ENCODE measurements at places on chromosomes 1 and 21. TPM values are rescaled to one million over a fixed set of nuclear protein-coding genes. Genes with fewer than 3 reads are reported as not detected.

- DNase-seq = no peak
These were observed 48.5 kb downstream of the SCCPDH start for GRCh38 chr1:246772686-246773085.

- no peak for DNase-seq
These were observed 94.8 kb downstream of the DSCAM start for GRCh38 chr21:40752125-40752524.

GRCh38 chr1:64733581-64734286, 11.1 kb upstream of the RAVER2 start:
- DNase-seq = peak; percentile 41

DNA sequence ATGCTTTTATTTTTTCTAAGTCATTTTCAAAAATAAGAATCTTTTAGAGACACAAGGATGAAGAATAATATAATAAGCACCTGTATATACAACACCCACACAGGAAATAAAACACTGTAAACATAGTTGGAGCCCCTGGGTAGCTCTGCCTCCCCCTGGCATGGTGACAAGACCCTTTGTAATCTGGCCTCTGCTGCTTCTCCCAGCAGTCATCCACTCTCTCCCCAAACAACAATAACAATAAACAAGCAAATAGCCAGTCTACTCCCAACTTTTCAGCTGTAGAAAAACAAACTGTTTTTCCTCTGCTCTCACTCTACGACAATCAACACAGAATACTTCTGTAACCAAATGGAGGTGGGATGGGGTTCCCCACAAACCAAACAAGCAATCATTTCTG, 110.1 kb downstream of the CSMD2 start:
- no peak for DNase-seq

GRCh38 chr21:42652527-42653230, 742 bp upstream of the PDE9A start:
- DNase-seq = peak; percentile 49

GRCh38 chr1:43066578-43066977, 105.5 kb downstream of the EBNA1BP2 start:
- no peak for DNase-seq

DNA sequence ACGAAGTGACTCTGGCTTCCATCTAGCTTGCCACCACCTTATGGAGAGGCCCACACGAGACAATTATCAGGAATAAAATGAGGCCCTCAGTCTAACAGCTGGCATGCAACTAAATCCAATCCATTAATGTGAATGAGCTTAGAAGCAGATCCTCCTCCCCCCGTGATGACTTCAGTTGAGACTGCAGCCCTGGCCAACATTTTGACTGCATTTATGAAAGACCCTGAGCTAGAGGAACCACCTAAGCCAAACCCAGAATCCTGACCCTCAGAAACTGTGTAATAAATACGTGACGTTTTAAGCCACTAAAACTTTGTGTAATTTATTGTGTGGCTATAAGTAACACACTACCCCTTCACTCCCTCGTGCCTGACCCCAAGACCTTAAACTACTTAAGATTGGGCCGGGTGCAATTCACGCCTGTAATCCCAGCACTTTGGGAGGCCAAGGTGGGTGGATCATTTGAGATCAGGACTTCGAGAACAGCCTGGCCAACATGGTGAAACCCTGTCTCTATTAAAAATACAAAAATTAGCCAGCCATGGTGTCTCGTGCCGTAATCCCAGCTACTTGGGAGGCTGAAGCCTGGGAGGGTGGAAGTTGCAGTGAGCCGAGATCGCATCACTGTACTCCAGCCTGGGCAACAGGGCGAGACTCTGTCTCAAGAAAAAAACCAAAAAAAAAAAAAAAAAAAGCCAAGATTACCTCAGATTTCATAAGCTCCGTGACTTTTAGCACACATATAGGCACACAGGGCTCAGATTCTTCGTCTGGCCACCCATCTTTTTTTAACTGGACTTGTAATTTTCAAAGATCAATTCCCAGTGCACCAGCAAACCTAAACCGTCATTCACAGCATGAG, 72.5 kb downstream of the ENAH start:
- DNase-seq = no peak

- DNase-seq = no peak
These were observed 29.9 kb downstream of the EPHA8 start for GRCh38 chr1:22592919-22593790.

DNA sequence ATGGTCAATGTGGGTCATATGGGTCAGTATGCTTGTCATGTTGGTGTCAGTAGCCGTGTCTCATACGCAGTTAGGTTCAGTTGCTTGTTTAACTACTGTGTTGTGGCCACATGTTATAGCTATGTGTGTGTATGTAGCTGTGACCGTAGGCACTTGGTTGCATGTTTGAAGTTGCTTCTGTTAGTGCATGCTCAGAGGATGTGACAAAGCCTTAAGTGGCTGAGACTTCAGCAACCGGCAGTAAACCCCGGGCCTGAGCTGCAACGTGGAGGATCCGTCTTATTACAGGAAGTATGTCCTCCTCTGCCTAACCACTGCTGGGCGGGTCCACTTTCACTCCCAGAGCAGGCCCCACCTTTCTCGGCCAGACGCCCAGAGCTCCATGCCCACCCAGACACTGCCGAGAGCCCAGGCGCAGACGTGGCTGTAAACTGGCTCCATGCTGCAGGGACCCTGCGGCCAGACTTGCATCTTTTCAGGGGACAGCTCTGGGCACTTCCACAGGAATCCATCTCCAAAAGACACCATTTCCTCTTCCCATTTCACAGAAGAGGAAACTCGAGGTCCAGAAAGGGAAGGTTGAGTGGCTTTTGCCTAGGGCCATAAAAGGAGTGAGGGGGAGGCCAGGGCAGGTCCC, 2.2 kb downstream of the TCEA3 start:
- peak; percentile 39 for DNase-seq

GRCh38 chr1:31674626-31675025, 29.2 kb downstream of the COL16A1 start:
- no peak for DNase-seq

GRCh38 chr1:118157506-118157905, 27.5 kb downstream of the SPAG17 start:
- DNase-seq = no peak

- no peak for DNase-seq
These were observed 250.2 kb downstream of the KIF26B start for GRCh38 chr1:245404952-245405351.

GRCh38 chr1:93559045-93559444, 111.1 kb downstream of the FNBP1L start:
- no peak for DNase-seq

DNA sequence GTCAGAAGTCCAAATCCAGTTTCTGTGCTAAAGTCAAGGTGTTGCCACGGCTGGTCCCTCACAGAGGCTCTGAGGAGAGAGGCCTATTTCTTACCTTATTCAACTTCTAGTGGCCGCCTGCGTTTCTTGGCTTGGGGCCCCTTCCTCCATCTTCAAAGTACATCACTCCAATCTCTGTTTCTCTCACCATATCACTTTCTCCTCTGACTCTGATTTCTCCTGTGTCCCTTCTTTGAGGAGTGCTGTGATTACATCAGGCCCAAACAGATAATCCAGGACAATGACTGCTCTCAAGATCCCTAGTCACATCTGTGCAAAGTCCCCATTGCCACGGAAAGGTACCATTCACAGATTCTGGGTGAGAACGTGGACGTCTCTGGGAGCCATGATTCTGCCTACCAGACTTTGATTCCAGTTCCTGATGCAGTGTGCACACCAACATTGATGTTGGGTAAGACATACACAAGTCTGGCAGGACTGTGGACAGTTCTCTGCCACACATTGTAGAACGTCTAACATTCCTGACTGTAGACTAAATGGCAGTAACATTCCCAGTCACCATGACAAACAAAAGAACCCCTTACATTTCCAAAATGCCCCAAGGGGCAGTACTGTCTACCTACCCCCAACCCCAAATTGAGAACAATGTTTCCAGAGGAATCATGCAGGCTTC, 43.0 kb upstream of the ITPKB start:
- no peak for DNase-seq

DNA sequence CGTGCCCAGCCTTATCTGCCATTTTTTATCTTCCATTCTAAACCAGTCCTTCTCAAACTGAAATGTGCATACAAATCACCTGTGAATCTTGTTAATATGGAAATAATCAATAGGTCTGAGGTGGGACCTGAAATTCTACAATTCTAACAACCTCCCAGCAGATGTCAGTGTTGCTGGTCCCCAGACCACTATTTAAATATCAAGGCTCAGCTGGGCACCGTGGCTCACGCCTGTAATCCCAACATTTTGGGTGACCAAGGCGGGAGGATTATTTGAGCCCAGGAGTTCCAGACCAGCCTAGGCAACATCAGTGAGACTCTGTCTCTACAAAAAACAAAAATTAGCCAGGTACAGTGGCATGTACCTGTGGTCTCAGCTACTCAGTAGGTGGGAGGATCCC, 4.1 kb downstream of the UQCRHL start:
- DNase-seq = no peak

DNA sequence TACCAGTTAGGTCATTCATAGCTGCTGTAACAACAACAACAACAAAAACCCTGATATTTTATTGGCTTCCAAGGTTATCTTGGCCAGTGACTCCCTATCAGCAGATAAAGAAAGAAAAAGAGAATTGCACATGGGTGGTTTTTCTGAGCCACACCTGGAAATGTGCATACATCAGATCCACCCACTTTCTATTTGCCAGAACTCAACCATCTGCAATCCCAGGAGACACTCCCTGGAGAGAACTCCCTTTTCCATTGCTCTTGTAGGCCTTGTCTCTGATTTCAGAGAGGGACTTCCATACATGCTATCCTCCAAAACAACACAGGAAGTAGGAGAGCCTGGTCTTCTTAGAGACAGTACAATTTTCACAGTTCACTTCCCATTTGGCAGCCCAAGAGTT, 74.9 kb upstream of the ZC3H11B start:
- no peak for DNase-seq

DNA sequence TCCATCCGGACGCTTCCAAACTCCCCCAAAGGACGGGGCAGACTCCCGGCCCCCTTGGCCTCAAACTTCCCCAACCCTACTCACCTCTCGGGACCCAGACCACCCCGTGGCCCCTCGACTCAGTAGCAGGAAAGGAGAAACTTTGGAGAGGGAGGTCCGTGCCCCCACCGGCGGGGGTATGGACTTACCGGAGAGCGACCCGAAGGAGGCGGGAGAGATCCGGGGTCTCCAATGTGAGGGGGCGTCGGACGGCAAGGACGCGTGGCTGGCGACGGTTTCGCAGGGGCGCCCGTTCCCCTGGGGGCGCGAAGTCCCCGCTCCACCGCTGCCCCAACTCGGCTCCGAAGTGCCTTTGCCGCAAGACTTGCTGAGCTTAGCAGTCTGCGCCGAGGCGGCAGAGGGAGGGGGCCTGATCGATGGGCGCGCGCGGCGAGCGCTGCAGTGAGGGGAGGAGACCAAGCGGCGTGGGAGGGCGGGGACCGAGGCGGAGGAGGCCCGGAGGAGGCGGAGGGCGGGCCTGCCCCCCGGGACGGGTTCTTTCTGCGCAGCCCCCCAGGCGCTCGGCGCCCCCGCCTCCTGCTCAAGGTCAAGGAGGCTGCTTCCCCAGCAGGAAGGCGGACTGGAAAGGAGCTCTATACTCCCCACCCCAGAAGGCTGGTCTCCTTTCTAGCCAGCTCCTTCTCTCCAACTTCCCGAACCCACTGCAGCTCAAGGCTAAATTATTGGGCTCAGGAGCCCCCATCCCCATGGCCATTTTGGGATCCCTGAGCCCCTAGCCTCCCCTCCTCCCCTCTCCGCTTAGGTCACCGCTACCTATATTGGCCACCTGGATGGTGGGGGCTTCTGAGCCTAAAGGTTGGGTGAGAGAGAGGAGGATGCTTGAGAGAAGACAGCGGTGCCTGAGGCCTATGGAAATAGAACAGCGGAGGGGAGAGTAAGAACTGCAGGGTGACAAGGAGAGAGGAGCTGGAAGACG, at the start of gene SYT2:
Gene SYT2, minus strand, starts transcription at position 385 of the 976 bp plus-strand sequence. CDS start 104,682 bp downstream, outside the sequence.
- no peak for DNase-seq

GRCh38 chr21:15022608-15023261, 42.1 kb downstream of the NRIP1 start:
- no peak for DNase-seq

SUSD4 gene
- 0.14 TPM for total RNA-seq

RXFP4 gene
- total RNA-seq = not detected

CDKN2C gene
- total RNA-seq = 167 TPM

LORICRIN gene
- not detected for total RNA-seq

TMEM200B gene
- total RNA-seq = 0.08 TPM

RNPEP gene
- 89.6 TPM for total RNA-seq
